ENCODE measurements at places on chromosomes 4 and X. TPM values are rescaled to one million over a fixed set of nuclear protein-coding genes. Genes with fewer than 3 reads are reported as not detected.
A peak's percentile ranks its signal among the peaks of the same experiment; 100 is the strongest.

Gene SSX3
- total RNA-seq = not detected

Gene GAGE12F
- not detected for total RNA-seq

Gene PLP2
- total RNA-seq = 90.9 TPM

GRCh38 chr4:128452415-128452814 is 164.8 kb upstream of the PGRMC2 start:
- DNase-seq = no peak

DNA sequence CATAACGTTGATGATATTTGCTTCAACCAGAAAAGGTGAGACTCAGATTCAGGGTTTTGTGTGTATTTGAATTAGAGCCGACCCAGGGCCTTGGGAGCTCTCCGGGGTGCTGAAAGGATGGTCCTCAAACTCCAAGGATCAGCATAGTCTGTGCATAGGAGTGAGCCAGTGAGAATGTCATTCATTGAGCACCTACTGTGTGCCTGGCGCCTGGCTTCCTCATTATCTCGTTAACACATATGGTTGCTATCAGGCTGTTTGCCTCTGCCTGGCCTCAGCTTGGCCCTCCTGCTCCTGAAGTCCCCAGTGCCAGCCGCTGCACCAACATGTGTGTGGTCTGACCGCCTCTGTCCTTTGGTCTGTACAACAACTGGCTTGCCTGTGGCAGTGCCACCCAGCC is 25.1 kb upstream of the JAKMIP1 start:
- peak; percentile 46 for DNase-seq

DNA sequence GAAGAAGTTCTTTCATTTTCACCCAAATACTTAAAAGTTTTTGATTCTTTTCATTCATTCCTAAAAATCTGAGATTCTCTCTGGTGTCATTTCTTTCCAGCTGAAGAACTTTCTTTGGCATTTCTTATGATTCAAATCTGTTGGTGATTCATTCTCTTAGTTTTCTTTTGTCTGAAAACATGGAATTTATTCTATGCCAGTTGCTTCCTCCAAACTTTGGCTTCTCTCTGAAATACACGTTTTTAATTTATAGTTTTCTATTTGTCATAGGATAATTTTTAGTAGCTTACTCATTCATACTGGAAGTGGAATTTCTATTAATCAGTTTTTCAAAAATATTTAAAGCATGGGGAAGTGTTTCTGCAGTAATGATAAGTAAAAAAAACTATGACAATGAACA is 1012.0 kb downstream of the RPA4 start:
- DNase-seq = no peak

GRCh38 chr4:36316607-36317006 is 35.2 kb downstream of the DTHD1 start:
- no peak for DNase-seq

GRCh38 chrX:26653050-26653449 is 437.1 kb downstream of the MAGEB5 start:
- DNase-seq = no peak

DNA sequence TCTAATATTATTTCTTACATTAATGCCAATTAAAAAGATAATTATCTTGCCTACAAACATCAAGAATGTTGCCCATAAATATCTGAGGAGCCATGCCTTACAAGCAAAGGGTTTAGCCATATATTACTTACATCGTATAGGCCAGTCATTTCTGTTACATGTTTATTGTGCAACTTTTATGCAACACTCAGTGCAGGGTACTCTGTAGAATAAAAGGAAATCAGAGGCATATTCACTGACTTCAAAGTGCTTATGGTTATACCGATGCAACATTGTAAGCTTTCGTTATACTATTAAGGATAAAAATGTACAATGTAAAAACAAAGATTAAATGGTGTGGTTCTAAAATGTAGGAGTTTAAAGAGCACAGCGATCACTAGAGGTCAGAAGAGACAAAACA is 315.9 kb downstream of the PCDH10 start:
- DNase-seq = no peak

GRCh38 chr4:143489106-143489505 is 24.4 kb upstream of the SMARCA5 start:
- DNase-seq = no peak
